ENCODE measurements at places on chromosomes 16 and 17. TPM values are rescaled to one million over a fixed set of nuclear protein-coding genes. Genes with fewer than 3 reads are reported as not detected.

The CALB2 gene
- not detected for total RNA-seq

The HSPB9 gene
- total RNA-seq, result not detected

The MLST8 gene
- total RNA-seq, result 26.5 TPM

DNA sequence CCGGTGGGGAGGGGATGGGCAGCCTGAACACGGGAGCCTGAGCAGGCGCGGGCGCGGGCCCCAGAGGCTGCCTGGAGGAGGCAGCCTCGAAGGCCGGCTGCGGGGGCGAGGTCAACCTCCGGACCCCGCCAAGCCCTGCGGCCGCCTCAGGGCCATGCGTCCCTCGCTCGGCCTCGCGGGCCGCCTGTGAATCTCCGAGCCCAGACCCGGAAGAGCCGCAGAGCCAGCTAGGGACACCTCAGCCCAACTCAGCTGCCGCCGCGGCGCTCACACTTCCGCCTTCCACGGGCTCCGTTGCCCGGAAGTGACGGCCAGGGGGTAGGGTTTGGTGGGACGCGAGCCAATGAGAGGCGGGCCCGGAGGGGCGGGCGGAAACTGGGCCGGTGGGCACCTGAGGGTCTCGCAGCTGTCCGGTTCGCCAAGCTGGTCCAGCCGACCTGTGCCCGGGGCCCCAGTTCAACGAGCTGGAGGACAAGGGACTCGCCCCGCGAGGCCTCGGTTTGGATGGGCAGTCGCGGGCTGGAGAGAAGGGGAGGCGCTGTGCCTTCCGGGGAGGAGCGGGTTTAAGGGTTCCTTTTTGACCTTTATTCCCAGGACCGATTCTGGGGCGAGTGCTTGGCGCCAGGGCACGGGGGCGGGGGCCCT is at the start of gene SLC38A10:
Gene SLC38A10, minus strand, starts transcription at position 277 of the 645 bp plus-strand sequence. CDS start 386 bp downstream, outside the sequence.
- peak; percentile 82 for DNase-seq

- peak; percentile 80 for DNase-seq
These were observed 36.8 kb downstream of the ADCY7 start for GRCh38 chr16:50303041-50303604.

DNA sequence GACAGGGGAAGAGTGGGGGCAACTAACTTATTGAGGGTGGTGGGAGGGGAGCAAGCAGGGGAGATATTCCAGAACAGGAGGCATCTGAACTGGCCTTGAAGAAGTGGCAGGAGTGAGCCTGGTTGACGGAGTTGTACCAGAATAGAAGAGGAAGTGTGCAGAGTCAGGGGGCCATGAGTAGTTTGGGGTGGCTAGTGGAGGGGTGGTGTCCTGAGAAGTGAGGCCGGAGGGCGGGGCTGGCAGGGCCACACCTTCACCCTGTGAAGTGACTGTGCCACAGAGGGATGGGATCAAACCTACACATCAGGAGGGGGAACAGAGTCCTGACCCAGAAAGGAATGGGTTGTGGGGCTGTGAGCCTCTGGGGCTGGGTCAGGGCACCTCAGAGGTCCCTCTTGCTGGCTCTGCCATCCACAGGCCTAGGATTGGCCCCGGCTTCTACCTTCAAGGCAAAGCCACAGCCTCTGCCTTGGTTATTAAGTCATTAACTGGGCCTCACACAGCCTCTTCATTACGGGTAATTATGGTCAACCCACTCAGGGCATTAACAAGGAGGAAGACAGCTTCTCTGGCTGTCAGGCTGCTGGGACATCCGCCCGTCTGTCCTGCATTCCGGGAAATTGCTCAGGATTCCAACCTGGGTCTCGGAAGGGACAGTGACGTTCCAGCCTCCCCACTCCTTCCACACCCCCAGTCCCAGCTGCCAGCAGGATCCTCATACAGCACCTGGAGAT is 12.7 kb downstream of the SPNS2 start:
- no peak for DNase-seq

DNA sequence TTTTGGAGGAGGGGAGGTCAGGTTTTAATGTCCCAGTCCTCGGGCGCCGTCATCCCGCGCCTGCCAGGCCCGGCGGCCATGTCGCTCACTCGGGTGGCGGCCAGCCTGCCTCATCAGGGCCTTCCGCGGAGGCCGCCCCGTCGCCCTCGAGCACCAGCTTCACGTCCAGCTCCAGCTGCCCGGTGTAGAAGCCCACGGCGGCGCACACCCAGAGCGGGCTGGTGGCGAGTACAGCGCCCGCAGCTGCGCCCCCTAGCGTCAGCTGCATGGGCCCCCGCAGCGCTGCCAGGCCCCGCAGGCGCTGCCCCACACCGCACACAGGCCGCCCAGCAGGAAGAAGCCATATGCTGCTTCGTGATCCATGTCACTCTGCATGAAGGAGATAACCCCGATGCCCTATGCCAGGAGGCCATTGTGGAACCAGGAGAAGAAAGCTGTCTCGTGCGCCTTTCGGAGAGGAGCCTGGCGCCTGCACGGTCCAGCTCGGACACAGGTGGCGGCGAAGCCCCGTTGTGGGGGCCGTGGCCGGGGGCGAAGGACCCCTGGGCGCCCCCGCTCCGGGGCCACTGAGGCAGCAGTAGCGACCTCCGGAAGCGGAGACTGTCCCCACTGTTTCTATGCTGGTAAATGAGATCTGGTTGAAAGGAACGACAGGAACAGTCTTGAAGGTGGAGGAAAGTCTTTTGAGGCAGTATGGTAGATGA is 9.6 kb downstream of the AP2B1 start:
- DNase-seq, result no peak

DNA sequence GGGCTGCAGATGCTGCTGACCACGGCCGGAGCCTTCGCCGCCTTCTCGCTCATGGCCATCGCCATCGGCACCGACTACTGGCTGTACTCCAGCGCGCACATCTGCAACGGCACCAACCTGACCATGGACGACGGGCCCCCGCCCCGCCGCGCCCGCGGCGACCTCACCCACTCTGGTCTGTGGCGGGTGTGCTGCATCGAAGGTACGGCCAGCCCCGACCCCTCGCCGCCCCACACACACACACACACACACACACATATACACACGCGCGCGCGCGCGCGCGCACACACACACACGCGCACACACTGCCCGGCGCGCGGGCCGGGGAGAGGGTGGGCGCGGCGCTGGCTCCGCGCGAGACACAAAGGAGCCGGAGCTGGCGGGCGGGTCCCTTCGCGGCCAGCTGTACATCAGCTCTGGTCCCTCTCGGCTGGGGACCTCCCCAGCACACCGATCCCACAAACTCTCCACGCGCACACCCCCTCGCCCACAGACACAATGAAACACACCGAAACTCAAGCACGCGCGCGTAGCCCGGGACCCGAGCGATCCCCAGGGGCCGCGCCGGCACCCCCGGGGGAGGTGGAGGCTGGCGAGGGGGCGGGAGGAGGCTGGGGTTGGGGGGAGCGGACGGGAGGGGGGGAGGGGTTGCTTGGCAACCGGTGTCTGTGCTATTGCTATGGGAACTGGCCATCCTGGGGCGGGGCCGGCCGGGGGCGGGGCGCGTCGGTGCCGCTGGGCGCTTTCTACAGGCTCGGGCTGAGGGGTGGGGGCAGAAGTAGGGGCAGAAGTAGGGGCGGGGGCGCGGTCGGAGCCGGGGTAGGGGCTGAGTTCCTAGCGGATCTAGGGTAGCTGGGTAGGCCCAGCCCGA is 658 bp downstream of the CACNG4 start:
- DNase-seq, result peak; percentile 25

DNA sequence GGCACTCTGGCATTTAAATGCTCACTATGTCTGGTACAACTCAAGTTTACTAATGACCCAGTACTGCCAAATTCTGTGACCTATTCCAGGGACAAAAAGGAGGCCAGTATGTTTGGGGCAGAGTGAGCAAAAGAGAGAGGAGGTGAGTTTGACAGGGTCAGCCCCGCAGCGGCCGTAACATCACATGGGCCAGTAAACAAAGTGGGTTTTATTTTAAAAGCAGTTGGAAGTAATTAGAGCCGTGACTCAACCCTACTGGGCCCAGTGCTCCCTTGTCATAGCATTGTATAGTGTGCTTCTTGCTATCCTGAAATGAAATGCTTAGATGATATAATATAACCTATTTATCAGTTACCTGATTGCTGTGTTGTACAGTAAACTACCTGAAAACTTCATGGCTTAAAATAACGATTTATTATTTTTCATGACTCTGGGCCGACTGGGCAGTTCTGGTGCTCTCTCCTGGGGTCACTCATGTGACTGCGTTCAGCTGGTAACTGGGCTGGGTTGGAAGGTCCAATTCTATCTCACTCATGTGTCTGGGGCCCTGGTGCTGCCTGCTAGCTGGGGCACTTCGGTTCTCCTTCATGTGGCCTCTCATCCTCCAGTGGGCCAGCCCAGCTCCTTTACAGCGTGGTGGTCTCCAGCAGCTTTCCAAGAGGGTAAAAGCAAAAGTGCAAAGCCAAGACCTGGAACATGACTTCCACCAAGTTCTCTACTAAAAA is 27.4 kb downstream of the IQCK start:
- peak; percentile 20 for DNase-seq

DNA sequence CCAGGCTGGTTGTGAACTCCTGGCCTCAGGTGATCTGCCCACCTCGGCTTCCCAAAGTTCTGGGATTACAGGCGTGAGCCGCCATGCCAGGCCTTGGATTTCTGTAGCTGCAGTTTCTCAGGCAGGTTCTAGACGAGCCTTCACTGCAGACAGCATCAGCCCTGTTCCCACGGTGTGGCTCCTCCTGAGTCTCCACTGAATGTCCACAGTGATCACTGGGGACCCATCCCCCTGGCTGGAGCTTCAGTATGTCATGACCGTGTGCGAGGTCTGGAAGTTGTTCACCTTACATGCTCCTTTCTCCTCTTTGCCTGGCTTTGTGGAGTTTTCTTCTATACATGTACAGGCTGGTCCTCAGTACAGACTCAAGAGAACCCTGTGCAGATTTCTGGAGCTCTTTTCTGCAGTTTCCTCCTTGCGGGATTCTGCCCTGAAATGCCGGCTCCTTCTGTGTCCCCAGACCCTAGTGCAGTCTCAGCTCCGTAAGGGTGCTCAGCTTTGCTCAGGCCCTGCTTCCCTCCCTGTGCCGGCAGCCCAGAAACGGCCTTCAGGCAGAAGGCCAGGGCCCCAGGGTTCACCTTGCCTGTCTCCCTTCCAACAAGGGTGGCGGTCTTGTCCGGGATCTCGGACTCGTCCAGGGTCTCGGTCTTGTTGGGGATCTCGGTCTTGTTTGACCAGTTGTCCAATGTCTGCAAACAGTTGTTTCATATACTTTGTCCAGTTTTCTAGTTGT is 14.3 kb upstream of the FASN start:
- no peak for DNase-seq

GRCh38 chr17:14058051-14058450 is 11.3 kb upstream of the COX10 start:
- no peak for DNase-seq

DNA sequence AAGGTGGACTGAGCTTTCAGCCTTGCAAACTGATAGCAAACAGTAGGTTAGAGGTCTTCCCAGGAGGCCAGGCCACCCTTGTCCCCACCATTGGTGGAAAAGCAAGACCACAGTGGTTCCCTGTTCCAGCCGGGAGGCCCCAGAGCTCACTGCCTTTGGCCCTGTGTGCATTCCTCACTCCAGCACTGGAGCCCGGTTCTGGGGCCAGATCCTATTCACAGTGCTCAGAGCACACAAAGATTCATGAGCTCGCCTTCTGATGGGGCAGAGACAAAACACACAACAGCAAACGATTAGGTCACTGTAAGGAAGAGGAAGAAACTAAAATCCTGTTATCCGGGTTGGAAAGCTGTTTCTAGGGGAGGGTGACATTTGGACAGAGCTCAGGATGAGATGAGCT is 5.6 kb upstream of the PGS1 start:
- no peak for DNase-seq

DNA sequence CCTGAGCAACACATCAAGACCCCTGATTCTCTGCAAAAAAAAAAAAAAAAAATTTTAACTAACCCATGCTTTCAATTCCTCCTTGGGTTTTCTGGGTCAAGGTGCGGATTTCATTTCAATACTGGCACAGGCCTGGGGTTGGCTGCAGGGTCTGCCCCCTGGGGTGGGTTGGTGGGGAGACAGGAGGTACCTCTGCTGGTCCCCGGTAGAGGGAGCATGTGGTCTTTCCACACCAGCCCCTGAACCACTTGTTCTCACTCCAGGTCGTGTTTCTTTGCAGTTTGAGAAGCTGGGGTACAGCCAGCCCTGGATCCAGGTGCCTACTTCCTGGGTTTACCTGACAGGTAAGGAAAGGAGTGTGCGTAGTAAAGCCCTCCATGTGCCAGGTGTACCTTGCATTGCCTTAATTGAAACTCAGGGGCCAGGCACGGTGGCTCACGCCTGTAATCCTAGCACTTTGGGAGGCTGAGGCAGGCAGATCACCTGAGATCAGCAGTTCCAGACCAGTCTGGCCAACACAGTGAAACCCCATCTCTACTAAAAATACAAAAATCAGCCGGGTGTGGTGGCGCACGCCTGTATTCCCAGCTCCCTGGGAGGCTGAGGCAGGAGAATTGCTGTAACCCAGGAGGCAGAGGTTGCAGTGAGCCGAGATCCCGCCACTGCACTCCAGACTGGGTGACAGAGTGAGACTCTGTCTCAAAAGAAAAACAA is 21.8 kb downstream of the SDR42E2 start:
- no peak for DNase-seq

- no peak for DNase-seq
These were observed 86.4 kb downstream of the DNAH3 start for GRCh38 chr16:21064203-21064602.

DNA sequence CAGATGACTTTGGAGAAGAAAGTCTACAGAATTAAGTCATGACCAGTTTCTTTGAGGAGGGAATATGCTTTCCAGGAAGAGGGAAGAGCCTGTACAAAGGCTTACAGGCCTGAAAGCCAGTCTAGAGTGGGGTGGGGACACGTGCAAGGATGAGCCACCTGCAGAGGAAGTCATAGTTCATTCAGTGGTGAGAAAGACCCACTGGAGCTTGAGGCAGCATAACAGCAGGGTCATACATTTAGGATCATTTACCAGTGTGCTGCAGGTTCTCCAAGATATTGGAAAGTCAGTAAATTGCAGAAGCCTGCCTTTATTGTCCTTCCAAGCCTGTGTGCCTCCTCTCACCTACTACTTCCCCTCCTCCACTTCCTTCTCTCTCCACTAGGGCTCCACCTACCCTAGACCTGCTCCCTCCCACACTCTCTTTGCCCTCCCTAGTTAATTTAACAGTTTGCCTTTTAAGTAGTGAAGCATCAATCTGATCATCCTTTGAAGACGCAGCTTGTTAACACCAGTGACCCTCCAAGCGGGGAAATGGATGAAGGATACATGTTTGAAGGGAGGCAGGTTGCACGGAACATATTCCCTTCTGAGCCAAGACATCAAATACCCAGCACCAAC is 40.2 kb downstream of the CDRT15 start:
- DNase-seq, result no peak

GRCh38 chr17:19386051-19386929 is 700 bp downstream of the MFAP4 start:
- peak; percentile 85 for DNase-seq

DNA sequence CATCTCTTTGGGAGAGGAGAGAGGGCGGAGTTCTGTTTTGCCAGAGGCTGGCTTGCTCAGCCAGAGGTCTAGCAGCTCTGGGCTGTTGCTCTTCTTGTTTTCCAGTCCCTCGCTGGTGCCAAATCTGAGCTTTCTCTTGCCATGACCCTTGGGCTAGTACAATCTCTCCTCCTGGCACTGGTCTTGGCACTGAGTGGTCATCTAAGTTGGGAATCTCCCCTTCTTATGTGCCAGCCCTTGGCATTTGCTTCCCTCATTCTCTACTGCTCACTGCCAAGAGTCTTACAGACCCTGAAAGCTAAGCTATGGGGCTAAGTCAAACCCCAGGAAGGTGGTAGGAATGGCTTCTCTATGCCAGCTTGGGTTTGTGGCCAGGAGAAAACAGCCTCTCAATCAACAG is 148.6 kb downstream of the SHISA6 start:
- DNase-seq, result no peak

GRCh38 chr17:21171970-21172510 is 41.9 kb downstream of the TMEM11 start:
- DNase-seq, result no peak
